ENCODE measurements at places on chromosomes 5 and 9.

DNA sequence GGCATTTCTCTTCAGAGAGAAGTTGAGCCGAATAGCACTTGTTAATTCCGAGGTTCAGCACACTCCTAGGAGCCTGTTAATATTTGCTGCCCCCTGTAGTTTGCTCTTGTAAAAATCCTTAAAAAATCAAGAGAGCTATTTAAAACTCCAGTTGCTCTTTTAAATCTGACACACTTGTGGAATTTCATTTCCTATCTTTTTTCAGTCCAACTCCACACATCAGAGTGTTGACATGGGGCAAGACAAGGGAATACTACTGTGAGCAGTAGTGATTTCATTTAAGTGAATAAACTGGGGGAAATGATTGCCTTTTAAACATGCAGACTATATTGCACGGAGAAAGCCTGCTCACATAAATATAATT, 1096.3 kb upstream of the DMAC1 start:
- no peak for DNase-seq

GRCh38 chr9:91211414-91211813, 150.3 kb downstream of the AUH start:
- no peak for DNase-seq

- no peak for DNase-seq
Measured at GRCh38 chr5:54093081-54093492, 217.3 kb downstream of the ARL15 start.

GRCh38 chr5:87388129-87388528, 24.6 kb downstream of the CCNH start:
- DNase-seq = no peak

DNA sequence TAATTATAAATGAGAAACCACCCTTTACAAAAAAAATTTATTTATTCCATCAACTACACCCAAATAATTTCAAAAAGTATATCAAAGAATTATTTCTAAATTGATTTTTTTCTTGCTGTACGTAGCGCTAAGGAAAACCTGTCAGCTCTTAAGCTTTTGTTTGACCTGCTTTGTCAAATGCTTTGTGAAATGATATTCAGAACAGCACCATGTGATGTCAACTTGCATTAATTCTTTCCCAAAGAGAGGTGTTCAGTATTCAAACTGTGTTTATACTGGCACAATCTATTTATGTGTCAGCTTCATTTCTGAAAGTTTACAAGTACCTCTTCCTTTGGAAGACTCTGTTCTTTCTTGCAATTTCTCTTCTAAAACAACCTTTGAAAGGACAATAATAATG, 12.0 kb upstream of the ARSB start:
- DNase-seq = no peak

DNA sequence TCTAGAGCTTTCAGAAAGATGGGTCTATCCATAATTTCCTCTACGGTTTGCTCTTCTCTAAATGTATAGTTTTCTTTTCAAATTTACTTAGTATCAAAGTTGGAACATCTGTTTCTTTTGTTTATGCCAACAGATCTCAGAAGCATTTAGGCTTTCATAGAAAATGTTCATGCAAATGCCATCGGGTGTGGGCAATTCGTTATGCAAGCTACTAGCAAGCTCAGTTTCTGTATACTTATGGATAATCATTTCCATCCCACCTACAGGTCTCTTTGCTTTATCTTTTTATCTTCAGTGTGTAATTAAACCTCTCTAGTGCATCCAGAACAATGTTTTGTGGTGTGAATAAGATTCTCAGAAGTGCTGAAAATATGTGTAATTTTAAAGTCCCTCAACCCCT, 59.9 kb downstream of the NUDT12 start:
- DNase-seq = no peak

DNA sequence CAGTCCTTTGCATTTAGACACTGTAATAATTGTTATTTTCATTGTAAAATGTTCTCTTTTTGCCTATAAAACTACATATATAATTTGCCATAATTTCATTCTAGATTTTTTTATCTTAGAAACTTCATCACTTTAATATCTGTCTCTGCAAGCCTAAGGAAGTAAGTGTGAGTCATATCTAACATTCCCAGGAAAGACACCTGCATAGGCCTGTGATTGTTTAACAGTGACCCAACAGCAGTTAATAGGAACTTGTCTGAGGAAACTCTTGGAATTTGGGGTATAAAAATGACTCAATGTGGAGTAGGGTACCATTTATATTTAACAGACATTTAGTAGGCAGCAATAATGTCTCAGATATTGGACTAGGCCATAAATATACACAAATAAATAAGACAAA, 229.2 kb upstream of the FAM174A start:
- DNase-seq = no peak

- no peak for DNase-seq
Measured at GRCh38 chr5:169719360-169720314, 82.6 kb downstream of the DOCK2 start.

DNA sequence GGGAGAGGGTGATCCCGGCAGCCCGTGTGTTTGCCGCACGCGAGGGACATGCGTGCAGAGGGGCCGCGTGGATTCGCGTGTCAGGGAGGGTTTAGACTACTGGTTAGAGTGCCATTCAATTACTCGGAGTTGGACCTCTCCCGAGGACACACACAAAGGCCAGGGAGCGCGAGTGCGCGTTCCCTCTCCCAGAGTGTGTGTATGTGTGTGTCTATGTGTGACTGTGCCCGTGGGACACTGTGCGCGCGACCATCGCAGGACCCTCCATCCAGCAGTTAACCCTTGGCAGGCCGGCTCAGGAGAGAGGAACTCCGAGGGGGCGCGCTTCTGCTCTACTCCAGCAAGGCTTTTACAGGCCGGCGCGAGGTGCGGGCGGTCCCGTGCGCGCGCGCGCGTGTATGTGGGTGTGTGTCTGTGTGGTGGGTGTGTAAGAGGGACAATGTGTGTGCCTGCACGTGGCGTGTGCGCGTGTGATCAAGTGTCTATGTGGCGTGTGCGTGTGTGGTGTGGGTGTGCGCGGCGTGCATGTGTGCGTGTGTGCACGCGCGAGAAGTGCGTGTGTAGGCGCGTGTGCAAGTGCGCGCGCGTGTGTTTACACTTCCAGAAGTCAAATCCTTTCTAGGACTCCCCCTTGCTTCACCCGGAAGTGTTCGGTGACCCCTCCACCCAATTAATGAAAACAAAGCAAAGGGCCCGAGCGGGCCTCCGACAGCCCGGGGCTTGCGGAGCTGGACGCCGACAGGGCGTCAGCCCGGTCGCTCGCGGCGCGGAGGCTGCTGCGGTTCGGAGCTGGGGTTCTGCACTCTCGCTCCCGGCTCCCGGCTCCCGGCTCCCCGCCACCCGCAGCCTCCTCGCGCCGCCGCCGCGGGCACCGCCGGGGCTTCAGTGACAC, 75.3 kb upstream of the TBCA start:
- DNase-seq = peak; percentile 57

- DNase-seq = no peak
Measured at GRCh38 chr5:142902186-142902965, 132.2 kb downstream of the ARHGAP26 start.

DNA sequence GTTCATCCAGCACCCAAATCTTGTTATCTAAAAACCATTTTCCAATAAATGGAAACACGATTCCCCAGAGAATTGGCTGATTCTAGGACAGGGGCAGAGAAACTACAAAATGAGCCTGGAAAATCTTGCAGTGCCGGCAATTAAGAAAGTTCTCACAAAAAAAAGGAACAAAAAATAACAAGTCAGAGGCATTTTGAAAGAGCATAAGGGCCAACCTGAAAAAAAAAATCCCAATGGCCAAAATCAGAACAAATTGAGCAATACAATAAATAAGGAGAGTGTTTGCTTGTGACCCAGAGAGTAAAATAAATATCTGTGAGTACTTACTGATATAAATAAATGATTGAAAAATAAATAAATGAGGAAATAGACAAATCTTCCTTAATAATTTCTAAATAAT, 55.1 kb upstream of the S1PR3 start:
- DNase-seq = no peak

DNA sequence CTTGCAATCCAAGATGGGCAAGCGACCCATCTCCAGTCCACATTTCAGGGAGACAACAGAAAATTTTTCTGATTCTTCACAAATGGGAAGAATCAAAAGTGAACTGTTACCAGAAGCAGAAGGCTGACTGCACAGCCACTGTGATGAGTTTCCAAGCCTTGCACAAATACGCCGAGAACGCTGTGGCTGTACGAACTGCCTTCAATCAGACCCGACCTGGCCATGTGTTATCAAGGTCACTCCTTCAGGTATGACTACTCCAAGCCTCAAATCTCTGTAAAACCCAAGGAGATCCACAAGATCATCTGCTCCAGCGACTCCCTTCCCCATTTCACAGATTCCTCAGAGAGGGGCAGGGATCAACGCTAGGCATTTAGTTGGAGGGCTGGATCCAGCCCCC, 26.9 kb downstream of the RAPGEF1 start:
- DNase-seq = no peak

GRCh38 chr5:168592014-168592368, 12.8 kb upstream of the PANK3 start:
- DNase-seq = no peak

GRCh38 chr5:116308391-116308790, 223.6 kb downstream of the COMMD10 start:
- no peak for DNase-seq
